ENCODE measurements at places on chromosomes 7 and 10.

GRCh38 chr7:106126170-106126938 lies 14.2 kb upstream of the SYPL1 start:
- peak; percentile 72 for DNase-seq

DNA sequence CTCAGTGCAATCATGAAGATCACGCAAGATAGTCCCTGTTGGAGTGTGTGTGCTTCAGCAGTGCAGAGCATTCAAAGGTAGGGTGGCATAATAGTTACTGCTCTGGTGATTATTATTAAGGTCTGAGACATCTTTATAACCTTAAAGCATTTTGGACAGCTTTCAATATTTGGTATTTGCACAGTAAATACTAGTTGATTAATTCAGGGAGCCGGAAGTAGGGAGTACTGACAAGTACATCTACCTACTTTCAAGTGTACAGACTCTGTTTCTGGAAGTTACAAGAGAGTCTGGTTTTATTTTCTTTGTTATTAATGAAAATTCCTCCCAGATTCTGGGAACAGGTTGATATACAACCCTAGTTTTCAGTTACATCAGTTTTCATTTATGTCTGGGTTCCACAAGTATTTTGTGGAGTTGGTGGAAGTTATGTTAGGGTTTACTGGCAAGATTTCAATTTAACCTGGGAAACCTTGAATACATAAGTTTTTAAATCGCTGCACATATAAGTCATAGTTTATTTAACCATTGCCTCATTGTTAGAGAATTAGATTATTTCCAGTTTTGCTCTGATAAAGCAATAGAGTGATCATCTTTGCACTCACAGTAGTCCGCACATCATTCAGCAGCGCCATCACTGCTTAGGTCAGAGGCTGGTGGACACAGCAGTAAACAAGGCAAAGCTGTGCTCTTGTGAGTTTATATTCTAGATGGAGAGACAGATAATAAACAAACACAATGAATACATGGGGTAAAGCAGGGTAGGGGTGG lies 366.6 kb downstream of the REEP3 start:
- no peak for DNase-seq

- DNase-seq = peak; percentile 79
Measured at GRCh38 chr10:90204131-90204955, 503.0 kb downstream of the KIF20B start.

GRCh38 chr10:31101123-31101522 lies 69.5 kb upstream of the ZNF438 start:
- peak; percentile 94 for DNase-seq

GRCh38 chr10:96833220-96834001 lies 1.3 kb downstream of the LCOR start:
- peak; percentile 41 for DNase-seq

DNA sequence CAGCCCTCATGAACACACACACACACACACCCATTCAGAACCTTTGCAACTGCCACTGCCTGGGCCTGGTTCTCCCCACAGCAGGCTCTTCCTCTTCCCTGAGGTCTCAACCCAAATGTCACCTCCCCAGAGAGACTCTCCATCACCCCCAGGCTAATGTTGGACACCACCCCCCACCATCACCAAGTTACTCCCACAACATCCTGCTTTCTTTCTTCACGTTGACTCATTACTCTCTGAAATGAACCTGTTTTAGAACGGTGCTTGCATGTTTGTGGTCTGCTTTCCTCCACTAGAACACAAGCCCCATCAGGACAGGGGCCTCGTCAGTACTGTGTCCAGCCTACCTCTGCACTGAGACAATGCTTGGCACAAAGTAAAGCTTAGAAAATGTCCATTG lies 16.0 kb downstream of the AFAP1L2 start:
- peak; percentile 73 for DNase-seq

GRCh38 chr10:110244550-110244949 lies 37.1 kb downstream of the MXI1 start:
- DNase-seq = no peak

- DNase-seq = no peak
Measured at GRCh38 chr10:133158437-133158755, 1.6 kb upstream of the KNDC1 start.

DNA sequence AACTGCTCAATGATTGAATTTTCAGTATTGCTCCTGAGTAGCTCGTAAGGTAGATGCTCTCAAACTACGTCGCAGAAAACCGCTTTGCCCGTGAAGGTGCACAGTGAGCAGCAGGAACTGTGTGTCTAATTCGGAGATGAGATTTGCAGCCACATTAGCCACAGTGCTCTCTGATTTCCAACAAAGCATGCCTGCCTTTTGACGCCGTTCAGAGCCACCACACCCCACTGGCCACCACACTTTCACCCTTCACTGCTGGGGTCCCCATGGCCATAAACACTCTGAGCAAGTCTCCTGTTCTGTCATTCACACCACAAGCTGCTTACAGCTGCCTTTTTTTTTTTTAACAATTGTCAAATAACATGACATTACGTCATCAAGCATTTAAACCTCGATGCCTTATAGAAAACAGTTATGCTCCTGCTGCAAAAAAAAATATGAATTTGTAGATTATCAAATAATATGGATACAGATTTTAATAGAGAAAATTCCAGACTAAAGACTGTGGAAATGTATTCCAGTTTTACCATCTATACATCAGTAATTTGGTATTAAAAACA lies 578.8 kb upstream of the PFKP start:
- no peak for DNase-seq

- no peak for DNase-seq
Measured at GRCh38 chr7:115561335-115562110, 469.0 kb downstream of the TFEC start.

- peak; percentile 91 for DNase-seq
Measured at GRCh38 chr7:18458830-18459229, 36.7 kb upstream of the HDAC9 start.

- DNase-seq = peak; percentile 67
Measured at GRCh38 chr7:151249034-151249731, 689 bp upstream of the SMARCD3 start.

- DNase-seq = no peak
Measured at GRCh38 chr10:70358446-70358845, 24.0 kb downstream of the LRRC20 start.

GRCh38 chr7:6436385-6436685 lies 11.4 kb downstream of the DAGLB start:
- no peak for DNase-seq

- DNase-seq = no peak
Measured at GRCh38 chr10:350981-351501, 215.8 kb downstream of the ZMYND11 start.

- peak; percentile 3 for DNase-seq
Measured at GRCh38 chr7:81112731-81113130, 193.9 kb upstream of the SEMA3C start.

Measured in RPMI7951 (cell line).